Activated CD4-positive, alpha-beta T cell treated with anti-CD3 and anti-CD28 coated beads, Interleukin-2, amount 50 U/mL, for 4 hours (primary cell): ENCODE measurements at places on chromosomes 1 and 21.

GRCh38 chr1:198275597-198275996 lies 118.8 kb downstream of the NEK7 start:
- DNase-seq = no peak

GRCh38 chr1:214514032-214514818 lies 37.2 kb downstream of the PTPN14 start:
- DNase-seq = no peak

DNA sequence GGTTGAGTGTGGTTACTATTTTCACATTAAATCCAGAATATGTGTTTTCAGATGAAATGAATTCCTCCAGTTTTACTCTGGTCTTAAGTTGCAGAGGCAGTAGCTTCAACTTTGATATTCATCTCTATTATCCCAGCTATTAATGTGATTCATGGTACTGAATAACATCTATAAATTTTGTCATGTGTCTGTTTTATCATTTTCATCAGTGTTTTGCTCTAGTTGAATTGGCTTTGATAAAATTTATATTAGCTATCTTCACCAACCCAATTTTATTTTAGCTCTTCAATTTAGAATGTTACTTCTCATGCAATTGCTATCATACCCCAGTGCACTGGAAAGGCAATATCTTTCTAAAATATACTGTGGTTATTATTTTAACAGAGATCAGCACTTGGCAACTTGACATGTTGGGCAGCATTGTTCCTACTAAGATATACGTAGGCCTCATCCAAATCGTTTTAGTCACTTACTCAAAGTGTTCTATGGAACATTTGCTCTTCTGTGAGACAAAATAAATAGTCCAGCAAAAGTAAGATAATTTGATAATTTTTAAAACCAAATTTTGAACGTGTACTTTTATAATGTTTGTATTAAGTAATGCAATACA lies 184.3 kb downstream of the NCAM2 start:
- no peak for DNase-seq

GRCh38 chr1:184072376-184072775 lies 20.8 kb downstream of the TSEN15 start:
- DNase-seq = no peak

GRCh38 chr1:162629077-162629627 lies 3.1 kb upstream of the DDR2 start:
- no peak for DNase-seq

DNA sequence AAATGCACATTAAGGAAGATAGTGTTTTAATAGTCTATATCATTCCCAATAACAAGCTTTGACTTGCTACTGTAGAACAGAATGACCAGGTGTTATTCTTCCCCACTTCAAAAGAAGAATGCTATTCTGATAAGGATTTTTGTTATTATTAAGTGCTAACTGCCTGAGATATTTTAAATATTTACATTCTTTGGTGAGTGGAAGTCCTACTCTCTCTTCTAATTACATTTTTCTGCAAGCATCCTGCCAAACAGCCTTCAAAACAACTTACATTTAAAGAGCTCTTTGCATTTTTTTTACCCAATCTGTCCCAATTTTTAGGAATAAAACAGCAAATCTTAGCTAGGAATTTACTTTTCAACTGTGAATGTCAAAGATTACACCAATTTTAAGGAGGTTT lies 23.5 kb upstream of the SYDE2 start:
- DNase-seq = no peak

GRCh38 chr1:78447086-78447485 lies 43.7 kb upstream of the PTGFR start:
- no peak for DNase-seq

- no peak for DNase-seq
These were observed 41.9 kb upstream of the PLA2G5 start for GRCh38 chr1:20028125-20028524.

- DNase-seq = no peak
These were observed 14.8 kb downstream of the LYST start for GRCh38 chr1:235851939-235852338.

DNA sequence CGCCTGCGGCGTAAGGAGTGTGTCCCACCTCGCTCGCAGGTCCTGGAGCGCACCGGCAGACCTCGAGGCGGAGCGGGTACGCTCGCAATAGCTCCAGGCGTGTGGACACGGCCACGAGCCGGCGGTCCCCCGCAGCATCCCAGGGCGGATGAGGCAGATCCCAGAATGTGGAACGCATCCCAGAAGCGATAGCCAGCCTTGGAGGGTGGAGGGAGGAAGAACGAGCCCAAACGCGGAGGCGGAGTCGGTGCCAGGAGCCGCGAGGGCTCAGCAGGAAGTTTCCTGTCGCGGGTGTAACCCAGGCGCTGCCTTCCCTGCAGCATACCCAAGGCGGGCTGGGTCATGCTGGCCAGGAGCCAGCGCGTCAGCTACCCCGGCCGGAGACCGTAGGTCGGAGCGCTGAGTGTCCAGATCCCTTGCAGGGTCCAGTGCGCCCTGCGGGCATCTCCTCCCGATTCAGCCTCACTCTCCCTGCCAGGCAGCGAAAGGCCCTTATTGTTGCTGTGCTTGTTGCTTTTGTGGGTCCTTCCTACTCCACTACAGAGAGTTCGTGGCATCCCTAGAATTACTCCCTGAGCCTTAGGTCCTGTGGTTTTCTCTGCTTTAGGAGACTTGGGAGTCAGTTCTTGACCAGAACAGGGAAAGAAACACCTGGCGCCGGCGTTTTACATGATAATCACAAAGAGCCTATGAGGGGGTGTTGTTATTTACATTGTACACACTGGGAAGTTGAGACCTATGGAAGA lies 27.7 kb downstream of the STYXL2 start:
- DNase-seq = peak; percentile 7

DNA sequence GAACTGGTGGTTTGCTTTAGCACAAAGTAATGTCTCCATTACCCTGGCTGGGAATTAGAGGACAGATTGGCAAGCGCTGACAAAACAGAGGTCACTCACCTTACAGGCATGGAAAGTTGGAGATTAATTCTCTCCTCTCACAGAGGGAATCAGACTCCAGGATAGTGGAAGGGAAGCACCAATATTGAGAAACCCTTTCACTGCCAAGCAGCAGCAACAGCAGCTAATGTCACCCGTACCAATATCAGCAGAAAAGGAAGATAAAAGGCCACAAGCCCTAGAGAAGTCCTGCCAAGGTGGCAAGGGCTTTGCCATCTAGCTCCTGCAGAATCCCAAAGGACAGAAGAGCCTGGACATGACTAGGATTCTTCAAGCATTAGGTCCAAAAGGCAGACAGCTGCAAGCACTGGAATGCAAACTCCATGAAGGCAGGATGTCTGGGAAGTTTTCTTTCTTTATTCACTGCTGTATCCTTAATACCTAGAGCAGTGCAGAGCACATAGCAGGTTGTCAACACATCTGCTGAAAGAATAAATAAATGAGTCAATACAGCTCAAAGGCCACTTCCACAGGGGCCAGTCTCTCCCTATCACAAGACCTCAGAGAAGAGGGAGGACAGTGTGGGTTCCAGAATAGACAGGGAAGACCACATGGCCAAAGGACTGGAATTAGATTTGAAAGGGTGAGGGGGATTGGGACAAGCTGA lies 57.2 kb downstream of the ERI3 start:
- no peak for DNase-seq

GRCh38 chr1:238779716-238780115 lies 606.7 kb upstream of the CHRM3 start:
- no peak for DNase-seq

DNA sequence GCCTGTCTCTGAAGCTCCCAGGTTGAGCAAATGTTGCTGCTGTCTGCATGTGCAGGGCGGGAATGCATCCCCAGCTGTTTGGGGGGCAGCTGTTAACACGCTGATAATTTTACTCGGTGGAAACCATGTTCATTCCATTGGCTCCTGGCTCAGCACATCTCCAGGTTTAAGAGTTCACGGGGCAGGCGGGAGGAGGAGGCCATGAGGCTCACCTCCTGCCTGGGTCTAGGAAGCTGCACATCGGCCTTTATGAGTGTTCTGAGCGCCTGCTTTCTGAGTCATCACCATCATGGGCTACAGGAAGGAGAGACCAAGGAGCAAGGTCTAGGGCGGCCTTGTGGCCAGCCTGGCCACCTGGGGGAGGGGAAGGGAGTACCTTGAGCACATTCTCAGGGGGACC lies 29.7 kb downstream of the AJAP1 start:
- no peak for DNase-seq

- DNase-seq = no peak
These were observed 7.5 kb downstream of the IVNS1ABP start for GRCh38 chr1:185309566-185309965.

DNA sequence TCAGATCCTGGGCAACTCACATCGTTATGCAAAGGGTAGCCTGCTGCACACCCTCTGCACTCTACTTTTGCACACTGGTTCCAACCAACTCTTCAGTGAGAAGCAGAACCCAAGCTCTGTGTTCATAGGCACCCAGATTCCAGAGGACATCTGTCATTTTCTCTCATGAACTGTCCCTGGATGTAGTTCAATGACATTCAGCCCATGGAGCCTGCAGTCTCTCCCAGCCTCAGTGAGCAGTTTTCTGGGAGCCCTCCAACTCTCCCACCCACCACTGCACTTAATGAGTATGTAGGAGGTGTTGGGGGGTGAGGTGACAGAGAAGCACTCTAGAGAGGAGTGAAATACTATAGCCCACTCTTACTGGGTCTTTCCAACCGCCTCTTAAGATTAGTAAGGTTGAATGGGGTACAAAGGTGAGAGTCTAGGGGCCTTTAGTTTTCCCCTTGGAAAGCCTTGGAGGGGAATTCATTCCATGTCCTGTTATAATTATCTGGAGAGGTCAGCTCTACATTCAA lies 58.1 kb upstream of the APOBEC4 start:
- DNase-seq = no peak

DNA sequence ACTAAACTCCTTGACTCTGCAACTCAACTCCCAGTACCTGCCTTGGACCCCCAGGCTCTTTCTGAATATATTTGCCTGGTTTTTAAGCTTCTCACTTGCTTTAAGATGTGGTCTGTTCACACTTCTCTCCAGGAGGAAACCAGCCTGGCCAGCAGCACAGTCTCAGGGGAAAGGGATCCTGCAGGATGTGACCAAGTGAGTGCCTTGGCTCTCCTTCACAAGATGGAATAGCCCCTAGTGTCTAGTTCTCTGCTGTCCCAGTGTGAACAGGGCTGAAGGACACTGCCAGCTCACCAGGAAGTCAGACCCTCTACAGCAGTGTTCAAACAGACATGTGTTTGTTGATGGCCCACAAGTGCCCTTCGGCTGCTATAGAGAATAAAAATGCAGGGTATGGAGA lies 32.9 kb downstream of the CD244 start:
- no peak for DNase-seq

GRCh38 chr1:11068600-11069473 lies 9.0 kb upstream of the SRM start:
- DNase-seq = no peak

DNA sequence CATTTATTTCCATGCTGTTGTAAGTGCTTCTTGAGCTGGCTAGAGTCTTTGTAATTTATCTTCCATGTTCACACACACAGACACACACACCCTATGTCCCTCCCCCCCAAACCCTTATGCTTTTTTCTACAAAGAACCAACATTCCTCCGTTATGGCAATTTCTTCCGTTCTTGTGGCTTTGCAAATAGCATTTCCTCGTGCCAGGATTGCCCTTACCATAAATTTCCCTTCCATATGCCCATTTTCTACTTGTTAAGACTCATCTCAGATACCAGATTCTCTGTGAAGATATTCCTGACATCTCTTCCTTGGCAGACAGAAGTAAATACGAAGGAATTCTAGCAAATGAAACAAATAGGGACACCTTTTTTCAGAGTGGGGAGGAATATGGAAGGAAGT lies 26.0 kb downstream of the RALGPS2 start:
- no peak for DNase-seq

- no peak for DNase-seq
These were observed 532.2 kb downstream of the NPHP4 start for GRCh38 chr1:5459839-5460610.

DNA sequence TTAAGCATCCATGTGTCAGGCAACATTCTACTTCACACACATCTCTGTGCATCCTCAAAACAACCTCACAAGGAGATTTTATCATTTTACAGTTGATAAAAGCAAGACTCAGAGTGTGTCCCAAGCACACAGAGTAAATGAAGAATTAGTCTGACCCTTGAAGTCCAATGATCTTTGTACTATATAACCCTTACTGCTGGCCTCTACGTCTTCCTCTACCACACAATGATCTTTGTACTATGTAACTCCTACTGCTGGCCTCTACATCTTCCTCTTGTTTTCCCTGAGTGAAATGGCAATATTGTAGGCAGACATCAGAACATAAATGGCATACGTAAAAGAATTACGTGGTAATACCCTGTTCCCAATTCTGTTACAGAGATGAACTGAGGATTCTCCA lies 55.3 kb downstream of the AHCTF1 start:
- DNase-seq = no peak

DNA sequence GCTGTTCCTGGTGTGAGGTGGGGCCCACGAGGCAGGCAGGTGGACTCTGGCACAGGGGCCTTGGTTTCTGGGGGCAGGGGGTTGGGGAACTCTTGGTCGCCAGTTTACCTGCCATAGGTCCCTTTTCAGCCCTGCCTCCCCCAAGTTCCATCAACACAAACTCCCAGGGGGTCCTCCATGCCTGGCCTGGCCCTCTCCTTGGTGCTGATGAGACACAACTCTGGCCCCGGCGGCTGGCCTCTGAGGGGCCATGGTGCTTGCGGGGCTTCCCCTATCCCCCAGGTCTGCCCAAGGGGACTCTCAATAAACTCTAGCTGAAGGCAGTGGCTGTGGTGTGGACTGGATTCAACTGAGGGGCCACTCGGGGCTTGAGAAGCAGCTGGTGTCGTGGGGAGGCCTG lies 16.0 kb downstream of the HTR6 start:
- DNase-seq = no peak

DNA sequence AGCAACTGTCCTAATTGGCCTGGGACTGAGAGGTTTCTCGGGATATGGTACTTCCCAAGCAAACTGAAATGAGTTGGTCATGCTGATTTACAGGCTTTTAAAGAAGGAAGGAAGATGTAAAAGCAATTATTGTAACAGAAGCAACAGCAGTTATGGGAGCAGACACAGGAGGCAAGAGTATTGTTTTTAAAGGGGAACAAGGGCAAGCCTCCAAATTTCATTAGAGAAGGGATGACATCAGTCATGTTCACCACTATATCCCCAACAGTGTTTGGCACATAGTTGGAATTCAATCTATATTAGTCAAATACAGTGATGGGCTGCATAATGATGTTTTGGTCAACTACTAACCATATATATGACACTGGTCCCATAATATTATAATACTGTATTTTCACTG lies 46.0 kb upstream of the JUN start:
- no peak for DNase-seq

DNA sequence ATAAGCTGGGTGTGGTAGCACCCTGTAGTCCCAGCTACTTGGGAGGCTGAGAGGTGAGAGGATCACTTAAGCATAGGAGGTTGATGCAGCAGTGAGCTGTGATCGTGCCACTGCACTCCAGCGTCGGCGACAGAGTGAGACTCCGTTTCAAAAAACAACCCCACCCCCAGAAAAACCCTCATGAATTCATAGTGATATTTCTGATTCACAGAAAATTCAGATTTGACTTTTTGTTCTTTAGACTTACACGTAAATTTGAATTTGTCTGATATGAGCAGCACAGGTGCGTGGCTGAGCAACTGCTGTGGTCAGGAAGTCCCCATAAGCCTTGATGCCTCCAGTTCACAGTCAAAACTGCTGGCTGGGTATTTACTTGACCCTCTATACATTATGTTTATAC lies 10.0 kb upstream of the MORC3 start:
- no peak for DNase-seq

GRCh38 chr1:41286486-41286885 lies 44.4 kb upstream of the SCMH1 start:
- DNase-seq = no peak
